Stimulated activated naive CD8-positive, alpha-beta T cell treated with anti-CD3 and anti-CD28 coated beads, Interleukin-15, amount 100 ng/mL, for 72 hours (primary cell): ENCODE measurements at places on chromosomes 4 and X.
A peak's percentile ranks its signal among the peaks of the same experiment; 100 is the strongest.

DNA sequence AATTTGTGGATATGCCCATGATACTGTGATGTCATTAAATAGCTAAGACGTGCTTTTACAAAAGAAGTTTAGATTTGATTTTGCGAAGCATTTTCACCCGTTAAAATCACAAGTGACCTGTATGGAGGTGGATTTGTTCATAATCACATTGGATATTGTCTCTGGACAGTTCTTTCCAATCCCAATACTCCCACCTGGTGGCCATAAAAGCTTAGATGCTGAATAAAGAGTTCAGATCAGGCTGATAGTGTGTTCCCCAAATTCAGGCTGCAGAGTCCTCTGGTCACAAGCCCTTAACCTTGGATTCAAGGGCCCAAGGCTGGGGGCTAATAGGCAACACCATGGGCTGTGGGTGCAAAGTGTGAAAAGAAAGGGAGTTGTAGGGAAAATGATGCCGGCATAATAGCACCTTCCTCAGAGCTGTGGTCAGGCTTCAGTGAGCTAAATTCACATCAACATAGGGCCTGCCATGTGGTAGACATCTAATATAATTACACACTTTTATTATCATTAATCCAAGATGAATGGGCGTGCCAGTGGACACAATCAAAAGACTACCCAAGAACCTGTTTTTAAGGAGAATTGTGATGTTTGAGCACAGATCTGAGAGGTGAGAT is 28.1 kb downstream of the SMIM43 start:
- peak; percentile 13 for DNase-seq

DNA sequence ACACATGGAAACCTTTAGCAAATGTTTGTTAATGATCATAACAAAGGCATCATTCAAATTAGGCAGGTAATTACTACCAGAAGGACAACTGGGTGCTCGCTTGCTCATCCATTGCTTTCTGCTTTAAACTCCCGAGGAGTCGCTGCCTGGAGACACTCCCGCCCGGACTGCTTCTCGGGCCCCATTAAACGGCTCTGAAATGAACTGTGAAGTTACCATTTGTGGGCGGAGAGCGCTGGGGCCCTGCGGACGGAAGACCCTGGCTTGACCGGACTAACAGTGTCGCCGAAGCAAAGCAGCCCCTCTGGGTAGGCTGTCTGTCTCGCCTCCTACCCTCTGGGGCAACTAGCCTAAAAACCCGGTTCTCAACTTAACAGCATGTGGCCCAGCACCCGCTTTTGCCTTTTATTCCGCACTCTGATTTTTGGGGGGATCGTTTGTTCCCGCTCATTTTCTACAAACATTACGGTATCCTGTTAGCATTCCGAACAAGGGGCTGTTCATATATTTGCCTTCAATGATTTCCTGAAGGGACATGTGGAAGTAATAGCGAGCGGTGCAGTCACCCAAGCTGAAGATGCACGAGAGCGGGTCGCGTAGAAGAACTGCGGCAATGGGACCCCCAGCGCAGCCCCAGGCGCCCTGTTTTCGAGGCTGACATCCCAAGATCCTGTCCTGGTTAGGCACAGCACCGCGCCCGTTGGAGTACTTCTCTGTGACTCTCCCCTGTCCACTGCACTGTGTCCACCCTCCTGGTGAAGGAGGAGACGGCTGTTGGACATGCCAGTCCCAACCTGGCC is 1.6 kb upstream of the PDGFRA start:
- peak; percentile 12 for DNase-seq

DNA sequence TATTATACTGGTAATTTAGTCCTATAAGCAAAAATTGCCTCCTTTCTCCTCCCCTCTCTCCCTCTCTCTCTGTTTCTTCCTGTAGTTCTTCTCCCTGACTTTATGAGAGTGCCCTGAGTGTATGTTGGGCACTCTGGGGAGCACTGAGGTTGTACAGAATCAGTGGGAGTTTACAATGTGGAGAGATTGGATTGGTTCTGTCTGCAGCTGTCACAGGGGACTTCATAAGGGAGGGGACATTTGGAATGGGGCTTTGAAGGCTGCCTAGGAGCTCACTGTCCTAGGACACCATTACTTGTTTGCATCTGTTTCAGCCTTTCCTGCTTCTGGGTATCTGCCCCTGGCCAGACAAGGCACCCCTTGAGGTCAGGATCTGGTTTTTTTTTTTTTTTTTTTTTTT is 22.9 kb downstream of the SH3TC1 start:
- DNase-seq, result no peak

GRCh38 chr4:113322736-113323135 is 273.3 kb downstream of the ANK2 start:
- no peak for DNase-seq

DNA sequence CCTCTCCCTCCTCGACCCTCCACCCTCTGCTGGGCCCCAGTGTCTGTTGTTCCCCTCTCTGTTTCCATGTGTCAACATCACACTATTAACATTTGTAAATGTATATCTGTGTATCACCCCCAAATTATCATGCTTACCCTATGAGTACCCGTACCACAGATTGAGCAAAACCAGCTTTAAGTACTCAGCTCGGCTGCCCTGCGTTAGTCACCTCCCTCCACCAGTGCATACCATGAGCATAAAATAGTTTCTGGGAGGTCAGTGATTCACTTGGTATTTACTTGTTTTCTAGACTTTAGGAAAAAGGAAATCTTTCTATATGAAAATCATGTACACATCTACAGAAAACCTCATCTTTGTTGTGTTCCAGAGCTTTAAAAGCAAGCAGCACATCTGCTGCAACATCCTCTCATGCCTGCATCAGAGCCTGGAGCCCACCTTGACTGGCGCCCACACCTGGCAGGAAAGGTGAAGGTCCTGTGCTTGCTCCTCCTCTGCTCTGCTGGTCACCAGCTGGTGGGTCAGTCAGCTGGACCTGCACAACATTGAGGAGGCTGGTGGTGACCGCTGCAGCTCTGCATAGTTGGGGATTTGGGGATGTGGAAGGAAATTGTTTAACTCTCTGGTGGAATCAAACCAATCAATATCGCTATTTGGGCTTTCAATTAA is 214.4 kb upstream of the KLF3 start:
- DNase-seq, result no peak

DNA sequence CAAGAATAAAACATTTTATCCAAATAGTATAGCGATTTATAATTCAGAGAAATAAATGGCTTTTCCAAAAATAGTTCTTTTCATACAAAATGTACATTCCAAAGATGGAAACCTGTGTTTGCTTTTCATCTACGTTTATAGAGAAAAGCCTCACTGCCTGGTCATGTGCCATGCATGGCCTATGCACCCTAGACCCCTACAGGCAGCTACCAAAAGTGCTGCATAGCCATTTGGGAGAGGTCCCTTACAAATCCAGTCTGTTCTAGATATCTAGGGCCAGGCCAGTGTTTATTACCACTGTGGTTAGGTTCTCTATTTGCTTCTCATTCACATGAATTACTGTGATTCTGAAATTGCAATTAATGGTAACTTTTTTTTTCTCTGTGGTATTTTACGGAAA is 17.2 kb downstream of the HMGB2 start:
- no peak for DNase-seq
